ENCODE measurements at places on chromosomes 13 and 19.

DNA sequence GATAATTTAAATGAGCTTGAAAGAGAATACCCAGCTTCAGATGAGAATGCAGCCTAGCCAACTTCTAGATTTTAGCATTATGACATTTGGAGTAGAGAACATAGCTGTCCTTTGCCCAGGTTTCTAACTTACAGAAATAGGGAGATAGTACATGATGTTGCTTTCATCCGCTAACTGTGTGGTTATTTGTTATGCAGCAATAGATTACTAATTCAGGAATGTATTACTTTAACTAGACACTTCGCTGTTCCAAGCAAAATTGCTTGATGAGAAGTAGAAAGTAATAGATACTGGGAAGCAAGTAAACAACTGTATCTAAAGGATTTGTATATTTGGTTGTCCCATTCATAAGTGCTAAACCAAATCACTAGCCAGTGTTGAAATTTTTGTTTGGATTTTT is 790.9 kb upstream of the PRR20A start:
- no peak for DNase-seq

- DNase-seq = no peak
Observed at GRCh38 chr13:29509999-29510589, 85.4 kb downstream of the SLC7A1 start.

GRCh38 chr13:64938660-64939059 is 2291.5 kb downstream of the PCDH9 start:
- DNase-seq = no peak

DNA sequence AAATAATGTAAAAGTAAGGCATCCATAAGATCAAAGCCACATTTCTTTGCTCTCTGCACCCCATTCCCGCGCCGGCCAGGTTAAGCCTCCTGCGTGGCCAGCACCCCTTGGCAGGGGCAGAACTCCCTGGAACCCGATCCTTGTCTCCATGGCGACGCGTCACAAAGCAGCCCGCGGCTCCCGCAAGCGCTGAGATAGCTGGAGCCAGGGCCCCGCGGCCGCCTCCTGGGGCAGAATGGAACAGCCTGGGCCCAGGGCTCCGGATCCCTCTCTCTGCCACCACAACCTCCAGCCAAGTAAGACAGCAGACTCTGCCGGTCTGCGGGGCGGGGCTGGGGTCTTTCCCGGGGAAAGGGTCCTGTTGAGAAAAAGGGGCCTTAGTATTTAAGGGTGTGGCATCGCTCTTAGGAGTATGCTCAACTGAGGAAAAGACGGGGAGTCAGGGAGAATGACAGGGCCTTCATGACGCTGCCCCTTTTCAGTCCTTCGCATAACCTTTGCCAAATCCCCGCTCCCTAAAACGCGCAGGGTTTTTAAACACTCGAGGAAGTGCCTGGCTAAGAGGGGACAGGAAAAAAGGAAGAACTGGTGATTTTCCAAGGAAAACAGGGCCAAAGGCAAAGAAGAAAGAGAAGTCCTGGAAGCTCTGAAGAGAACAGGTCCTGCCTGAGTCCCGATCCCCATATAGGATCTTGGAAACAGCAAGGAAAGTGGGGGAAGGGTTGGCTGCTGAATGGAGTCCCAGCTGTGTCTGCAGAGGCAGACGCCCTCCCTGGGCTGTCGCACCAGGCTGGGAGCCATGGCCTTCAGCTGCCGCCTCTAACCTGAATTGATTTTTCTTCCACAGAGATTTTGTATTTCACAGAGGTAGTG is at the start of gene TEX26:
Gene TEX26, plus strand, starts transcription at position 176 of the 873 bp plus-strand sequence. Its CDS starts 60 bp downstream, at position 236.
- no peak for DNase-seq

DNA sequence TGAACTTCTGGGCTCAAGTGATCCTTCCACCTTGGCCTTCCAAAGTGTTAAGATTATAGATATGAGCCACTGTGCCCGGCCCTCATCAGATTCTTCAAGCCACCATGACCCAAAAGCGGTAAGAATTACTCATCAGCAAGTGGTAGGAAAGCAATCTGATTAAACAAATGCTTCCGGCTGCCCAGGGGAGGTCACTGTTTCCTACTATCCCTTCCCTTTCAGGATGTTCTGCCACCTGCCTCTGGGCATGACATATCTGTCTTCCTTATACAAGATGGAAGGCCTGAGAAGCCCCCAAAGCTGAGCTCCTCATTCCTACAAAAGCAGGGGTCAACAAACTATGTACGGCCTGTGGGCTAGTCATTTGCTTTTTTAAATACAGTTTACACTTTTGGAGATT is 7.0 kb downstream of the ABHD8 start:
- no peak for DNase-seq

DNA sequence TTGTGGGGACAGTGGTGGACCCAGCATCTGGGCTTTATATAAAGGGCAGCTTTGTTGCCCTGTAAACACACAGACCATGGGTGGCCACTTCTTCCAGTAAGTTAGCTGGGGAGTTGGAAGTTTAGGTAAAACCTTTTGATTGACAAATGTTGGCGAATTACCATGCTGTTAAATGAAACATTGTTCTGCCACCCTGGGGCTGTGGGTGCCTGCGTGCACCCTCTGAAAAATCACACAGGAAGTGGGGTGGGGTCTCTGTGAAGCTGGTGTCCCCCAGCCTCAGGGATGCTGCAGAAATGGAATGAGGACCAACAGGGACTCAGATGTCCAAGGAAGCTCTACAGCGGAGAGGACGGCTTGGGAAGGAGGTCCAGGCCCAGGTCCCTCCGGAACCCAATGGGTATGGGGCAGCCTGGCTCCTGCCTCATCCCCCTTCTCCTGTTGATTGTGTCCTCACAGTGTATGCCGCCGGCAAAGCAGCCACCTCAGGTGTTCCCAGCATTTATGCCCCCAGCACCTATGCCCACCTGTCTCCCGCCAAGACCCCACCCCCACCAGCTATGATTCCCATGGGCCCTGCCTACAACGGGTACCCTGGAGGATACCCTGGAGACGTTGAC is 2.8 kb upstream of the USF2 start:
- DNase-seq = no peak

DNA sequence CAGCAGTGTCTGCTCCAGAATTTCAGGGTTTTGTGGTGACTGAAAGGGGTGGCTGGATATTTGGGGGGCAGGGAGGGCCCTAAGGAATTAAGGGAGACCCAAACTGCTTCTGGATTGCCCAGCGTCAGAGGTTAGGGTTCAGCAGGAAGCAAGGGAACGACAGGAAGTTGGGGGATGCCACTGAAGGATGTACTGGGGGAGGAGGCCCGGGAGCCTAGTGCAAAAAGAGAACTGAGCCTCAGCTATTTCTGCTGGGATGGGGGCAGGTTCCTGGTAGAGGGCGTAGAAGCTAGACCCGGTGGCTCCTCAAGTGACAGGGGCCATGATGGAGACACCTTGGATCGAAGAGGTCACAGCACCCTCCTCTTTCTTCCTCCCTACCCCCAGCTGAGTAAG is 1.1 kb downstream of the CYP2S1 start:
- DNase-seq = no peak

GRCh38 chr19:40740747-40741146 is 9.5 kb downstream of the ACTMAP start:
- no peak for DNase-seq

- DNase-seq = no peak
Observed at GRCh38 chr19:12425236-12425887, 15.5 kb downstream of the ZNF443 start.

GRCh38 chr13:40664350-40665125 is 1.9 kb downstream of the FOXO1 start:
- no peak for DNase-seq

GRCh38 chr19:3695986-3696659 is 4.1 kb downstream of the PIP5K1C start:
- DNase-seq = no peak

DNA sequence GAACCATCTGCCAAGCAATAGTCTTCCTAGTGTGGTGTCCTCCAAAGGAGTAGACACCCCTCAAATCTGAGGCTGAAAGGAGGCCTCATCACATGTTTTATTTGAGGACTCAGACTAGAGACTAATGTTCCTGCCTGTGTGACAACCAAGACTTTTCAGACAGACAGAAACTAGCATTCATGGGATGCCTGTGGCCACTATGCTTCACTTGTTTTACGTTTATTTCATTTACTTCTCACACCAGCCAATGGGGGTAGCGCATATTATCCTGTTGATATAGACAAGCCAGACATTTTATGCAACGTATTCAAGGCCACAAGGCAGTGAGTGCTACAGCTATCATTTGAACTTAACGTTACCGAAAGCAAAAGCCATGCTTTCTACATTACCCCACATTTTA is 391.7 kb upstream of the HTR2A start:
- no peak for DNase-seq

DNA sequence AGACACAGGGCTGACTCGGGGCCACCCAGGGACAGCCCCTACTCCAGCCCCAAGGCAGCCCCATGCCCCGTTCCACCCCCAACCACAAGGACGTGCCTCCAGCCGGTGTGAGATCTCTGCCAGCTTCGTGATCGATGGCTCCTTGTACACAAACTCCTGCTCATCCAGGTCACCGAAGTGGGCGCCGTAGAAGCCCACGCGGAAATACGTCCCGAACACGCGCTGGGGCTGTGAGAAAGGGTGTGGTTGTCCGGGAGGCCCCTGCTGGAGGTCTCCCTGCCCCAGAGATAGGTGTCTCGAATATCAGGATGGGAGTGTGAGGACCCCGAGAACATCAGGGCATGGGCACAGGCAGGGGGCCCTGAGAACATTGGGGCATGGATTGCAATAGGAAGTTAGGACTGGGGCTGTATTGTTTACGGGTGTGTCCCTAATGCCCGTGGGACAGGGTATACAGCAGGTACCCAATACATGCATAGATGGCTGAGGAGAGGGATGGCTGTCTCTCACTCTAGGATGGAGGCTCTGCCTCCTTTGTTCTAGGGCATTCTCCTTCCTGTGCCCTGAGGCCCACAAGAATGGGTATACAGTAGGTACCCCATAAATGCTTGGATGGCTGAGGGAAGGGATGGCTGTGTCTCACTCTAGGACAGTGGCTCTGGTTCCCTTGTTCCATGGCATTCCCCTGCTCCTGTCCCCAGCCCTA is 5.3 kb upstream of the KANK2 start:
- no peak for DNase-seq

- DNase-seq = no peak
Observed at GRCh38 chr13:51271528-51272085, 49.4 kb downstream of the FAM124A start.

DNA sequence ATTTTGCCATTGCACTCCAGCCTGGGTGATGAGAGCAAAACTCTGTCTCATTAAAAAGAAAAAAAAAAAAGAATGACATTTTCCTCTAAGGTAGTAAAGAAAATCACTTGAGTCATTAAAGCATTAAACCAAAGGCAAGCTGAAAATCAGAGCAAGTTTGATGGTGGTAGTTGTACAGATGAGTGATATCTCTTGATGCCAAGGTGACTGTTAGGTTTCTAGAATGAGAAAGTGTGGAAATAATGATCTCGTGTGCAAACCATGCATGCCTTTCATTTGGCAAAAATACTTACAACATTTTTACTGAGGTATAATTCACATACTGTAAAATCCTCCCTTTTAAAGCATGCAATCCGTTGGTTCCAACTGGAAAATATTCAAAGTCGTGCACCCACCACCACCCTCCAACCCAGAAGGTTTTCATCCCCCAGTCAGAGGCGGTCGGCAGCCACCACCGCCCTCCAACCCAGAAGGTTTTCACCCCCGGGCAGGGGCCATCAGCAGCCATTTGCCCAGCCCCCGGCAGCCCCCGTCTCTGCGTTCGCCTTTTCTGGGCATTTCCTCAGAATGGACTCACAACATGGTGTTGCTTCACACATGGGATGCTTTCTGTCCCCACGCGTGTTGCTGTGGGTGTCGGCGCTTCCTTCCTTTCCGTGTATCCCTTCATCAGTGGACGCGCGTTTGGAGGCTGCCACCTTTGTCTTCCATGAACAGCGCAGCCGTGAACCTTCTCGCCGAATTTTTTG is 90.2 kb downstream of the ATP11A start:
- no peak for DNase-seq

DNA sequence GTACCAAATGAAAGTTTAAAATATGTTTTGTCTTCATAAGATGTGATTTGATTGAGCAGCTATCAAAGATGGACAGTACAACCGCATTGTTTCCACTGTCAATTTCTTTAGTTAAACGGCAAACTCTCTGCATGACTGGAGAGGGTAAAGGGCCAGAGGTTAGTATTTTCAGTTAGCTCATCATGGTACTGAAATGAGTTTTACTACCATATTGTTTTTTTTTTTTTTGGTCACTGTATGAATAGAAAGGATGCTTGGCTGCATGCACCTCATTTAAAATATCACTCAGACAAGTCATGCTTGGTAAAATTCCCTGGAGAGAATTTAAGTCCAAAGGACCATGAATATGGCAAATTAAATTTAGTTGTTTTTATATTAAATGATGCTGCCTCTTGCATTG is 942.1 kb upstream of the SPRY2 start:
- DNase-seq = no peak

DNA sequence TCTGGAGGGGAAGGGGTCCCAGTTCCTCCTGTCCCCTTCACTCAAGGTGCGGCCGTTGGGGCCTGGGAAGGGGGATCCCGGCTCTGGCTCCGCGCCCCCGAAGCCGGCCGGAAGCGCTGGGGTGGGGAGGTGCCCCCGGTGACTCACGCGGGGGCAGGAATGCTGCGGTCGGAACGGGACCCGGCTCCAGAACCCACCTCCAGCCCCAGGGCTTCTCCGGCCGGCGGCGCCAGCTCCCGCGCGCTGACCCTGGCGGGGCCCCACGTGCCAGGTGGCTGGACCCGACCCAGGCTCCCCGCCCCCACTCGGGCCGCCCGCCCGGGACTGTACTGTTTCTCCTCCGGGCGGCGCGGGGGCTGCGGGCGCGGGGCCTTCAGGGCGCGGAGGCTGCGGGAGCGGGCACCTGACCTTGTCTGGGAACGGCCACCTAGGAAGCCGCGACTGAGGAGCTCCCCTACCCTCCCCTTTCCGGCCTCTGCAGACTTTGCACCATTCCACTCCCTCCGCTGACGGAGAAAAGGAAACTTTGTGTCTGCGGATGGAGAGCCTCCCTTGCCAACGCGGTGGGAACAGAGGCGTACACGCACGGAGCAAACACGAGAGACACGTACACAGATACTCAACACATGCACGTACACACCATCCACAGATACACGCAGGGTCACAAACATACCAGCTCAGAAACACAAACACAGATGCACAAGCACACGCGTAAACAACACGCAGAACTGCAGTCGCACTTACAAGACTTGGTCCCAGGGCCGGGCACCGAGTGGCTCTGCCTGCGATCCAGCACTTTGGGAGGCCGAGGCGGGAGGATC is 7.2 kb downstream of the AXL start:
- no peak for DNase-seq

GRCh38 chr13:59766236-59766635 is 397.5 kb downstream of the DIAPH3 start:
- no peak for DNase-seq

- no peak for DNase-seq
Observed at GRCh38 chr13:26760832-26761582, 421 bp upstream of the GPR12 start.

- DNase-seq = no peak
Observed at GRCh38 chr13:45492538-45492937, 27.8 kb downstream of the COG3 start.

- DNase-seq = no peak
Observed at GRCh38 chr19:778910-779653, 18.2 kb upstream of the PTBP1 start.

DNA sequence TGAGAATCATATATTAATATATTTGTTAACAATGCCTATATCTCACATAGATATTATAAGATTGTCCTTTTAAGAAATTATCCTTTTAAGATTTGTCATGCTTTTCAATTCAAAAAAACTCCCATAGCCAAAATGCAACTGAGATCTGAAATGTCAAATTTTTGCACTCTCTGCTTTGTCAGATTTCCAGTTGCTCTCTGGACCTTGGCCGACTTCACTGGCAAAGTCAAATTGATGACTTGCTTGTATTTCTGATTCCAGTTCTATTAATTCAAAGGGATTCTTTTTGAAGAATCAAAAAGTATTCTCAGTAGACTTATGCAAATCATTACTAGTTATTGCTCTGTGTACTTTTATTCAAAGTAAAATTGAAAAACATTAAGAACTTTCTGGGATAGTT is 101.2 kb upstream of the SCEL start:
- no peak for DNase-seq
